ENCODE measurements at places on chromosomes 16 and 17. TPM values are rescaled to one million over a fixed set of nuclear protein-coding genes. Genes with fewer than 3 reads are reported as not detected.

DNA sequence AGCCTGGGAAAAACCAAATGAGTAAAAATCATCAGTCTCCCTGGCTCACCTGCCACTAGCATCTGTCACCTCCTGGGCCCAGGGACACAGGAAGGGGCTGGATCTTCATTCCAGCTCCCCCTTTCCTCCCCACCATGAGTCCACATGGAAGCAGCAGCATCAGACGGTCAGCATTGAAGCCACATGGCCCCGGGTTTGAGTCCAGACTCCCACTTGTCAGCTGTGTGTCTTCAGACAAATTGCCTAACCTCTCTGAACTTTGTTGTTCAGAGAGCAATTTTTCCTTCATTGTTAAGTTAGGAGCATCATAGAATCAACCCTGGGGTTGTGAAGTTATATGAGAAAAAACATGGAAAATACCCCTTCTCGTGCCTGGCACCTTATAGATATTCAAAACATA lies 10.7 kb downstream of the CACNG4 start:
- no peak for DNase-seq

- DNase-seq = no peak
Measured at GRCh38 chr16:31092330-31092729, 2.3 kb downstream of the VKORC1 start.

GRCh38 chr17:39971076-39971603 lies 8.3 kb downstream of the GSDMA start:
- DNase-seq = no peak

- no peak for DNase-seq
Measured at GRCh38 chr17:30482555-30482954, 5.3 kb downstream of the GOSR1 start.

The COQ7 gene
- total RNA-seq = 14.7 TPM

The NPIPB8 gene
- total RNA-seq = 1.2 TPM

All from T-helper 17 cell (primary cell).